ENCODE measurements at places on chromosomes 11 and 22.

- no peak for DNase-seq
Measured at GRCh38 chr22:27474711-27475547, 326.6 kb downstream of the MN1 start.

DNA sequence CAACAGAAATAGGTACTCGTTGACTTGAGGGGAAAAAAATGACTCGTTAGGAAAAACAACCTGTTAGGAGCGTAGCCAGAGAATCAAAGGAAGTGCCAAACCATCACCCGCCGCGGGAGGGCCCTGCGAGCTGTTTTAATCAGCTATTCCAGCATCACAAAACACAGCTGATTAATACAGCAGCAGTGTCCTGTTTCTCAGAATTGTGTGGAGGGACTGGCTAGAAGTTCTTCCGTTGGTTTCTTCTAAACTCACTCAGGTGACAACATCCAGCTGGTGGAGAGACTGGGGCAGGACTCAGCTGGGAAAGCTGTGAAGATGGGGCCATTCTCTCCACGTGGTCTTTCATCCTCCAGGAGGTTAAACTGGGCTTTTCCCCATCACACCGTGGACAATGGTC is 28.0 kb downstream of the HSPA8 start:
- no peak for DNase-seq

DNA sequence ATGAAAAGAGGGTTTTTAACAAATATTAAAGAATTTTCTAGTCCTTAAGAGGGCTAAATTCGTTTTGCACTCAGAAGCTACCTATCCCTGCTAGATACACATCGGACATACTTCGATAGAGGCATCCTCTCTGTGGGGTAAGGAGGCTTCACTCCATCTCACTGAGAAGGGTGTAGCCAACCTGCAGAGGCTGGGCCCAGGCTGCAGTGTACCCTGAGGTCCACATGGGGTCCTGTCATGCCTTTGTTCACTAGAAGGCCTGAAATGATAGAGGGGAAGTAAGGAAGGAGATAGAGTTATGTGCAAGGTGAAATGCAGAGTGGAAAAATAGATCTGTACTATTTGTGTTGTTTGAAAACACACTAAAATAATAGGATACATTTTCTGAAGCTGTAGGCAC is 45.6 kb downstream of the IGSF9B start:
- DNase-seq = no peak

DNA sequence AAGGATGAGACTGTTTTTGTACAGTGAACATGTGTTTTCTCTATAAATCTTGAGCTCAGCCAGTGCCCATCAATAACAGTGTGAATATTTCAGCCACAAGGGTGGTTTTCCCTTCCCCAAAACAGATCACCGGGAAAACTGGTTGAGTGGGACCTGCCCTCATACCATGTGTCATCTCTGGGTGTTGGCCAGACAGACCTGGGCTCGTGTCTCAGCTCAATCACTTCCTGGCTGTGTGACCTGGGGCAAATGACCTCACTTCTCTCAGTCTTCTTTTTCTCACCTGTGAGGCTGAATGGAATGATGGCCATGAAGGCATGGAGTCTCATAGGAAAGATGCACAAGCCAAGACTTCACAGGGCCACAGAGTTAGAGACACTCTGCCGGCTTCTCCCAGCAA is 74.7 kb downstream of the COMMD9 start:
- no peak for DNase-seq

DNA sequence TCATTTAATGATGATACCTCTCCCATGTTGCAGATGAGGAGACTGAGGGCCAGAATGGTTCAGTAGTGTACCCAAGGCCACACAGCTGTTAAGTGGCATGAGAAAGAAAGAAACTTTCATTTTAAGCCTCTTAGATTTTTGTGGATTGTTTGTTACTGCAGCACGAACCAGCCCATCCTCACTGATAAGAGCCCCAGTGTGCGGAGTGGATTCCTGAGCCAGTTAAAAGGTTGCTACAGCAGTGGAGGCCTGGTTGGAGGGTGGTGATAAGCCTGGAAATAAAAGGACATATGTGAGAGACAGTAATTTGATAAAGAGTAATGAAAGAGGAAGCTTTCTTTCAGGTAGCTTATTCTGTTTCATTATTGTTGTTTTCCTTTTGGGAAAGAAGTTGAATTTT is 89.0 kb downstream of the ATXN10 start:
- DNase-seq = no peak

GRCh38 chr11:127791844-127792243 is 791.3 kb upstream of the KIRREL3 start:
- no peak for DNase-seq

- DNase-seq = no peak
Measured at GRCh38 chr22:36455571-36456463, 25.6 kb downstream of the TXN2 start.

DNA sequence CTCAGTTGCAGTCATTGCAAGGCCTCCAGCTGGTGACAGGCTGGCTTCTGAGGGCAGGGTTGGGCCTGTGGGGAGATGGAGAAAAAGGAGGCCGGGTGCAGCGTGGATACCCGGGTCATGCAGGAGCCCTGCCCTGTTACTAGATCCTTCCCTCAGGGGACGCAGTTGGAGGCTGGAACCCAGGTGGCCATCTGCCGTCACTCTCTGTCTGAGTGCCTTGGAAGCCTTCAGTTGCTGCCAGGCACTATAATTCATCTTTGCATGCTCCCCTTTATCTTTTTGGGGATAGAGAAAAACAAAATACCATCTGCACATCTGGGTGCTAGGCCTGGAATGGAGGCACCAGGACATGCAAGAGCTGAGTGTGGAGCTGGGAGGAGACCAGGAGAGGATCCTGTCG is 82.7 kb downstream of the TP53I11 start:
- DNase-seq = no peak

DNA sequence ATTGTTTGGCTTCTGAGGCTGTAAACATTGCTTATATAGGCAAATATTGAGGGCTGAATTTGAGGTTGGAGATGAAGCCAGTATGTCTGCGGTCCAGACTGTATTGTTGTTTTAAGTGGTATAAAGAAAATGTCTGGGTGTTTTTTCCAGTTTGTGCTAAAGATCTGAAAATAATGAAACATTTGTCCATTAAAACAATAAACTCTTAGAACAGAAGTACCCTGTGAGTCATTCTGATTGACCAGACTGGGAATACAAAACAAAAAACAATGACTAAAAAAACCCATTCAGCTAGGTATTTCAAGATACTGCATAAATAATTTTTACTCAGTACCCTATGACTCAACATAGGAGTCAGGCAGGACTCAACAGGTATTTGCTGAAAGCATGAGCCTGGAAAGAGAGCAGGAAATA is 20.4 kb downstream of the ALKBH8 start:
- no peak for DNase-seq

GRCh38 chr11:67699521-67699920 is 25.1 kb upstream of the ALDH3B2 start:
- no peak for DNase-seq

DNA sequence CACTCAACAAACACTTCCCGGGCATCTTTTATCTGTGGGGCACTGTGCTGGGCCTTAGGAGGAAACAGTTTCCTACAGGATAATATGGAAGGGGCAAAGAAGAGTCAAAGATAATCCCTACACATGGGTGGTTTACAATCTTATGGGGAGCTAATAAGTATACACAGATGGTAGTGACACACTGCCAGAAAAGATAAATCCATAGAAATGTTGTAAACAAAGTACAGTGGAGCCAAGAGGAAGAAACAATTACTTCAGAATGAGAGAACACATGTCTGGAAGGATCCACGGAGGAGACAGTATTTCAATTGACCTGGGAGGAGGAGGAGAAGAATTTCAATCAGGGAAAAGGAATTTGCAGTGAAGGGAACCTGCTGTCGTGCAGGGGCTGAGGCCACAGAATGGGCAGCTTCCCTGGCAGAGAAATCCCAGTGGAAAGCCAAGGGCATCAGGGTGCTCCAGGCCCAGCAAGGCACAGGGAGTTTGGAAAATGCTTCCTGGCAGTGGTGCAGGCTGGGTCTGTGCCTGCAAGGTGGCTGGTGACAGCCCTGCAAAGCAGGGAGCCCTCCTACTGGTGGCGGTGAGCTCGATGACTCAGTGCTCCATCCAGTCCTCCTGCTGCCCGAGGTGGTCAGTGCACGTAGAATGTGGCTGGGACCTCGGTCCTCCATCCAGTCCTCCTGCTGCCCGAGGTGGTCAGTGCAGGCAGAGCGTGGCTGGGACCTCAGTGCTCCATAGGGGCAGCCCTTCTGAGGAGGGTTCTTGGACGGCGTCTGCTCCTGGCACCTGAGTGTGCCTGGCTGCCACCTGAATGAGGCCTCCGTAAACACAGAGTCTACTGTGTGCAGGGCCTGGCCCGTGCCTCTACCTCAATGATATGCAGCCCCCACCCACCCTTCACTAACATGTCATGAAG is 444.3 kb upstream of the B3GAT1 start:
- no peak for DNase-seq

DNA sequence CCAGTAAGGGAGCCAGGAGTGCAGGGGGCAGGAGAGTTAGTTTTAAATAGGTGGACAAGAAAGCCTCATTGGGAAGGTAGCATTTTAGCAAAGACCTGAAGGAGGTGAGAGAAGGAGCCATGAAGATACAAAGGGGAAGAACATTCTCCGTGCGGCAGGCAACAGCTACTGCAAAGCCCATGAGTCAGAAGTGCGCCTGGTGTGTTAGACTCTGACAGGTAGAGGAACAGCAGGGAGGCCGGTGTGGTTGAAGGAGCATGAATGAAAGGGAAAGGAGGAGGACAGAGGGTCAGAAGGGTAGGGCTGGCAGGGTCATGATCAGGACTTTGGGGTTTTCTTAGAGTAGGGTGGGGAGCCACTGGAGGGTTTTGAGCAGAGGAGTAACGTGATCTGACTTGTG is 34.5 kb upstream of the PAMR1 start:
- no peak for DNase-seq

DNA sequence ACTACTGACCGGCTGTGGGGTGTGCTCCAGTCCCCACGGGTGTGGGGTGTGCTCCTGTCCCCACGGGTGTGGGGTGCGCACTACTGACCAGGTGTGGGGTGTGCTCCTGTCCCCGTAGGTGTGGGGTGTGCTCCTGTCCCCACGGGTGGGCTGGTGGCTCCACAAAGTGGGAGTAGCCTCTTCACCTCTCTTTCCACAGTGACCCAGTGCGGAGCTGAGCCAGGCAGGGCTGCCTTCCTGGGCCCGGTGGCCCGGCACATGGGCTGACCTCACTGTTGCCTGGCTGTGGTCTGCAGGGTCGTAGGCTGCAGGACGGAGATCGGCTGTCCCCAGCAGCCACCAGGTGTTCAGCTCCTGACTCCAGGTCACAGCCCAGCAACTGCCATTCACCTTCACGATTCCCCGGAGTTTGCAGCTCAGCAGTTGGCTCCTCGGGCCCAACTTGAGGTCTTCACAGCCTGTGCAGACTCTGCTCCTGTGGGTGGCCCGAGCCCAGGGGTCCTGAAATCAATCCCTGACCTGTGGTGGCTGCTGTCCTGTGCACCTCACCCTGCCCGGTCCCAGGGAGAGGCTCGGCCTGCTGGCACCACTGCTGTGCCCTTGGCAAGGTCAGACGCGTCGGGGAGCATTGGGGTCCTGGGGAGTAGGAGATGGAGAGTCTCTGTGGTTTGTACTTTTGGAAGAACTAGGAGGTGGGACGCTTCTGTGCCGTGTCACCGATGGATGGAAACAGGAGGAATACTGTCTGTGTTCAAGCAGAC is 414.3 kb downstream of the TBC1D22A start:
- DNase-seq = no peak

DNA sequence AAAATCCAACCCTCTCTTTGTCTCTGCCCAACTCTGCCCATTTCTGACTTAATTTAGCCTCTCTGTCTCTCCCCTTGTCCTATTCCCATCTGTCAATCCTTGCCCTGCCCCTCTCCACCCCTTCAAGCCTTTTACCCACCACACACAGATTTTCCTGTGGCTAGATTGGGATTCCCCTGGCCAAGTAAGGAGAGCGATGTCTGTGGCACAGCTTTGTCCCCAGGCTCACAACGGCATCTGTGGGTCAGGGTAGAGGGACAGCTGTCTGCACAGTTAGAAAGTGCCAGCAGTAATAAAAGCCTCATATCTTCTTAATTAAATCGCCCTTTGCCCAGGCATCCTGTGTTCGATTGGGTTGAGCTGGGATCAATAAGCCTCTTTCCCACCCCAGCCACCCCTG is 1.3 kb upstream of the KCNC1 start:
- no peak for DNase-seq

- no peak for DNase-seq
Measured at GRCh38 chr11:1163911-1164735, 6.4 kb downstream of the MUC5AC start.

- no peak for DNase-seq
Measured at GRCh38 chr11:12668166-12668565, 6.1 kb upstream of the TEAD1 start.

GRCh38 chr11:19012636-19013035 is 47.9 kb downstream of the MRGPRX2 start:
- no peak for DNase-seq

DNA sequence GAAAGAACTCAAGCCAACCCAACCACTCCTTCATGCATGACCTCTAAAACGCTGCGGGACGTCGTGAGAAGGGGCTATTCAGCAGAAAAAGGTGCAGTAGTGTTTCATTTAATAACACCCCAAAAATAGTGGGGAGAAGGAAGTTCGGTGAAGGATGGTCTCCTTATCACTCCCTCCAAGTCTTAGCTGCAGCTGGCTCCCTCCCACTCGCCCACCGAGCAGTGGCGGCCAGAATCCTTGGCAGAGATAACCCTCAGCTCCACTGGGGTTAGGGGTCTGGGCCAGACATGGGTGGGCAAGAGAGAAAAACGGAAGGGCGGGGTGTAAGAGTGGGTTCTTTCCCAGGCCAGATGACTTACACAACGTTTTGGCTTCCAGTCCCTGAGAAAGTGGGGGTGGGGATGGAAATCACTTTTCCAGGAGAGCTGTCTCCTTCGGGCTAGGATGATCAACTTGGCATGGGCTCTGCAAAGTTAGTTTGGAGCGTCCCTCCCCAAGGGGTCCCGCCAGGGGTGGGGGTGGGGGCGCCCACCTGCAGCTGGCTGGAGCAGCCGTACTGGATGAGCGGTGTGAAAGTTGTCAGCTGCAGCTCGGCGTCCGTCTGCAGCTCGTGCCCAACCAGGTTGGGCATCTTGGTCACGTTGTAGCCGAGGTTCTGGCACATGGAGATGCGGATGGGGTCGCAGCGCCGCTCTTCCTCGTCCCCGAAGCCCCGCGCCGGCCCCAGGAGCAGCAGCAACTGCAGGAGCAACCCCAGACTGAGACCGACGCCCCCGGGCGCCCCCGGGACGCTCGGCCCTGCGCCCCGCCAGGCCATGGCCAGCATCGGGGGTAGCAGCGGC is 705 bp downstream of the FZD4 start:
- DNase-seq = no peak

Data from cortex of kidney (tissue), 1 donor.